ENCODE measurements at places on chromosomes 12 and 14. TPM values are rescaled to one million over a fixed set of nuclear protein-coding genes. Genes with fewer than 3 reads are reported as not detected.

The CEP83 gene
- total RNA-seq, result 35.3 TPM

The CFAP73 gene
- total RNA-seq, result not detected

The CD27 gene
- total RNA-seq, result not detected

The POTEG gene
- total RNA-seq, result not detected

The TAS2R43 gene
- total RNA-seq, result 1.3 TPM

The IFNG gene
- total RNA-seq, result not detected

The NGB gene
- total RNA-seq, result not detected

The LALBA gene
- total RNA-seq, result not detected

The HHIPL1 gene
- 5.1 TPM for total RNA-seq

The VDR gene
- total RNA-seq, result 5.0 TPM

The ARMH4 gene
- 4.2 TPM for total RNA-seq

The OASL gene
- not detected for total RNA-seq

The KRT77 gene
- not detected for total RNA-seq

The TAS2R30 gene
- 16.4 TPM for total RNA-seq

The FIGNL2 gene
- 0.18 TPM for total RNA-seq

The LRP1-AS gene
- not detected for total RNA-seq

The BBOF1 gene
- 9.8 TPM for total RNA-seq

The SOAT2 gene
- not detected for total RNA-seq

The RGS6 gene
- not detected for total RNA-seq

The HOXC10 gene
- total RNA-seq, result not detected

The MYO1H gene
- not detected for total RNA-seq

The HSPB8 gene
- total RNA-seq, result 7.7 TPM

The ANG gene
- 4.8 TPM for total RNA-seq

The TRPV4 gene
- total RNA-seq, result 0.25 TPM

The GPR132 gene
- total RNA-seq, result 0.16 TPM

The NEUROD4 gene
- total RNA-seq, result not detected

The SOX5 gene
- total RNA-seq, result 12.8 TPM

The ADSS1 gene
- total RNA-seq, result 4.8 TPM

The KRT6C gene
- total RNA-seq, result not detected

The SIX6 gene
- total RNA-seq, result not detected

The TSPAN11 gene
- 2.0 TPM for total RNA-seq

The PTPRB gene
- total RNA-seq, result 3.6 TPM

The CNOT2 gene
- total RNA-seq, result 135 TPM

The TMX1 gene
- total RNA-seq, result 48.5 TPM

The SLC2A14 gene
- total RNA-seq, result not detected

The MYF6 gene
- not detected for total RNA-seq

The TMEM63C gene
- 1.9 TPM for total RNA-seq

The PCED1B gene
- 0.27 TPM for total RNA-seq

The KRT74 gene
- not detected for total RNA-seq

The CMTM5 gene
- 0.49 TPM for total RNA-seq

The CARMIL3 gene
- total RNA-seq, result not detected

The AKAP5 gene
- 0.16 TPM for total RNA-seq

The SMAGP gene
- total RNA-seq, result 29.3 TPM

The RPL36AL gene
- 180 TPM for total RNA-seq

The CCDC175 gene
- not detected for total RNA-seq

The NCOR2 gene
- total RNA-seq, result 63.5 TPM

The ESPL1 gene
- 1.5 TPM for total RNA-seq

The CIT gene
- total RNA-seq, result 48.0 TPM

The CD9 gene
- 407 TPM for total RNA-seq

The FOXG1 gene
- not detected for total RNA-seq

The DHRS2 gene
- 1.1 TPM for total RNA-seq
